ENCODE measurements at places on chromosomes 3 and 15.
A peak's percentile ranks its signal among the peaks of the same experiment; 100 is the strongest.

GRCh38 chr3:194714564-194714963 lies 28.9 kb downstream of the FAM43A start:
- DNase-seq, result no peak

DNA sequence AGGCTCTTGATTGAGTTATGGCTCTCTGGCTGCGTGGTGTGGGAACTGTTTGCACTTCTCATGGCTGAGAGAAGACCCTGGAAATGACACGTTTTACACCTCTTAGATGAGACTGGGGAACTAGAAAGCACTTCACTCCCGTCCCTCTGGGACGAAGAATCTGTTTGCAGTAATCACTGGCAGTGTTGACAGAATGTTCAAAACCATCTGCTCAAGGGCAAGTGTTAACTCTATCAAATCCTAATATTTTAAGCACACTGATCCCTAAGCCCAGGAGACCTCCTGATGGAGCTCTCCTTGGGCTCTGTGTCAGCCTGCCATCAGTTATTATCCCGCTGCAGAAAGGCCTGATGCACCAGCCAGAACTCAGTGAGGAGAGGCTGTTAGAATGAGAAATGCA lies 323.8 kb upstream of the DNAJC19 start:
- no peak for DNase-seq

DNA sequence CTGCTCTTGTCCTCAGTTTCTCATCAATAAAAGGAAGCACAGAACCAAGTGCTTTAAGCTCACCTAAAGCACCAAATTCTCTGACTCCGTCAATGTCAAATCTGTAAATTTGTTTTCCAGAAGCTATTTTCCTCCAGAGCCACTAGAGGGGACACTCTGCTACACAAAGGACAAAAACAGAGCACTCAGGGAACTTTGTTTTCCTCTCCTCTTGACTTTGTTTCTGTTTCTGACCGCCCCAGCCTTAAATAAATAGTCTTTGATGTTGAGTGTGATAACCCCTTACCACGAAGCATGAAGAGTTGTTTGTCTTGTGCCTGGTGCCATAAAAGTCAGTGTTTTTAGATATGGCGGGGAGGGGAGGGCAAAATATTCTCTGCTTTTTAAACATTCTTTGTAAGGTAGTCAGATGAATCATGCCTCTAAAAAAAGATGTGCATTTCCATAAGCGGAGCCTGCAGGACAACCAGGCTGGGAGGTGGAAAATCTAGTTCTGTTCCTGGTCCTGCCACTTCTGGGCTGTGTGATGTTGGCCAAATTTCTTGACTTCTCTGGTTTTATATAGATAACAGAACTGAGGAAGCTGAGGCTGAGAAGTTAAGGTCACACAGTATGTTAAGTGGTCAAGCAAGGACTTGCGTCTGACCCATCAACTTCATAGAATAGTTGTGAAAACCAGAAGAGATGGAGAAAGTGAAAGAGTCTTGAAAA lies 7.3 kb upstream of the ZBTB38 start:
- DNase-seq, result peak; percentile 70

GRCh38 chr3:129575233-129575996 lies 31.1 kb downstream of the PLXND1 start:
- DNase-seq, result no peak

GRCh38 chr3:18282507-18282906 lies 142.6 kb downstream of the SATB1 start:
- no peak for DNase-seq

DNA sequence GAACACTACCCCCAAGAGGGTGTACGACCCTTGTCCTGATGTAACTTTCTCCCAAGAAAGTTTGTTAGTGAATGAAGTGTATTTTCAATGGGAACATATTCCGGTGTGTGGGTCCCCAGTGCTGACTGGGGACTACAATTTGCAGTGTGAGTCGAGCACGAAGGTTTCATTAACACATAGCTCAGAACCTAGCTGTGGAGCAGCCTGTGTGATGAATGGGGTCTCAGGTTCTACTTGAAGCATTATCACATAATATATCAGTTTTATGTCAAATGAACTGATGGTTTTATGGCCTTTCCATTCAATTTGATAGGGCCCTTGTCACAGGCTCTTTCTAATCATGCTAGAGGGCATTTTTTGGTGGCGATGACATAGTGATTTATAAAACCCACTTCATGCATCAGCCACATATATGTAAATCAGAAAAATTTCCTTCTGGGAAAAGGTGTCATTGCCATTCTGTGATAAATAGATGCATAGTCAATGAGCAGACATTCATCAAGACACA lies 44.1 kb downstream of the RETNLB start:
- no peak for DNase-seq

GRCh38 chr3:108150200-108150599 lies 59.4 kb upstream of the CD47 start:
- DNase-seq, result no peak

DNA sequence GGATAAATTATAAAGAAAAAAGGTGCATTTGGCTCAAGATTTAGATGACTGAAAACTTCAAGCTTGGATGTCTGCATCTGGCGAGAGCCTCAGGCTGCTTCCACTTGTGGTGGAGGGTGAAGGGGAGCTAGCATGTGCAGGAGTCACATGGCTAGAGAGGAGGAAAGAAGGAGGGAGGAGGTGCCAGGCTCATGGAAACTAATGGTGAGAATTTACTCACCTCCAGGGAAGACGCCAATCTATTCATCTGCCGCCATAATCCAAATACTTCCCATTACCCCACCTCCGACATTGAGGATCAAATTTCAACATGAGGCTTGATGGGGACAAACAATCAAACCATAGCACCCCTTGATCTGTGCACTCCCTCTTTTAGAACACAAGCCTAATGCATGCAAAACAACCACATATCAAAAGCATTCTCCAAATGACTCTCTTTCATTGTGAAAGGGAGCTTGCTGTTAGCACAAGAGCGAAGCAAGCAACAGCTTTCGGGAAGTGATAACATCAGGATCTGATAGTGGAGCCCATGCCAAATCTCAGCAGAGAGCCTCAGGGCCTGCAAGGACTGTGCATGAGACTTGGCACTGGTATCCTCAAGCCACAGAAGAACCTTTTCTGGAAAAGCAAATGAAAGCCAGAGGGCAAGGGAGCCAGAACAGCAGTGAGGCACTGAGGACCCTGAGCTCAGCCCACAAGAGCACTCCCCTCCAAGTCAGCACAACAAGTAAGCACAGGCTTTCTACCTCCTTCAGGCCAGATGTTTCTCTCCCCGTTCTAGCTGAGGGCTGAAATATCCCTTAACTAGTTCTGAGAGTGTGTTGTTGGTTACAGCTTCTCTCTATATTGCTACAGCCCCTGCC lies 50.2 kb upstream of the THBS1 start:
- peak; percentile 44 for DNase-seq

DNA sequence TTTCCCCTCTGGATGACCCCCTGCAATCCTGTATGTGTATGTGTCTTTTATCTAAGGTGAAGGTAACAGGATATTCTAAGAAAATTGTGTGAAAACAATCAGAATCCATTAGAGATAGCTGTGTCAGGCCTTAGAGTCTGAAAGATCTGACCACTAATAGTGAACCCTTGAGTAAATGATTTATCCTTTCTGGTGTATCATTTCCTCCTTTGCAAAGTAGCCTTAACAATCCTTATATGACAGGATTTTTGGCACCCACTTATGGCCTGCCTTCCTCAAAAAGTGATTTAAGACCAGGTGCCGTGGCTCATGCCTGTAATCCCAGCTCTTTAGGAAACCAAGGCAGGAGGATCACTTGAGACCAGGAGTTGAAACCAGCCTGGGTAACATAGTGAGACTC lies 110.2 kb downstream of the RBPMS2 start:
- DNase-seq, result no peak

GRCh38 chr15:27127815-27128570 lies 157.0 kb downstream of the GABRG3 start:
- no peak for DNase-seq

DNA sequence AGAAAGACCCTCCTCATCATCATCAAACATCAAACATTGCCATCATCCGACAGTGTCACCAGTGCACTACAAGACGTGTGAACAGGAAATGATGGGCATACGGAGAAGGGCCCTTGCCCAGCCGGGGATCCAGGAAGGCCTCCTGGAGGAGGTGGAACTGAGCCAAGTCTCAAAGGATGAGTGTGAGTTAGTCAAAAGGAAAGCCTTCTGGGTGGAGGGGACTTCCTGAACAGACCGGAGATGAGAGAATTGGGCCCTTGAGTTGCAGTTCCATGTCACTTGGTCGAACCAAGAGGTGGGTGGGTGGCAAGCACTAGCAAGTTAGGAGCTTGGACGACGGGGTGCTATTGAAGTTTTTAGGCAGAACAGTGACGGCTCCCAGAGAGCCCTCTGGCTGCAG lies 8.5 kb downstream of the SEMA4B start:
- no peak for DNase-seq

- DNase-seq, result no peak
Observed at GRCh38 chr3:128488991-128489673, 3.9 kb downstream of the GATA2 start.

GRCh38 chr3:158809642-158810041 lies 7.8 kb downstream of the MFSD1 start:
- no peak for DNase-seq

GRCh38 chr3:89699229-89699628 lies 591.8 kb downstream of the EPHA3 start:
- no peak for DNase-seq

DNA sequence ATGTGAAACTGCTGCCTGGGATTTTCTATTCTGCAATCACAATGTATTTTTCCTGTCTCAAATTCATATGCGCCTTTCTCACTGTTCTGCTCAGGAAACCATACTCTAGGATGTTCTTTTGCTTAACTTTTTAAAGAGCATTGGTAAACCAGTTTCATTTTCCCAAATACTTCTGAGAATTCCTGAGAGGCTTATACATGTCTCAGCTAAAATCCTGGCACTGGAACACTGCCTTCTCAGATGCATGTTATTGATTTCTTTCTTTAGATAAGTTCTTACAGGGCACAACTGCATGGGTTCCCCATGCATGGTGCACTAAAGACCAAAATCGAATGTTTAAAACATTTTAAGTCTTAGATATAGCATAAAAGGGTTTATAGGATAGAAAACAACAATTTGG lies 178.3 kb upstream of the PLSCR5 start:
- DNase-seq, result no peak

GRCh38 chr3:133124511-133124910 lies 86.3 kb downstream of the TMEM108 start:
- DNase-seq, result no peak

GRCh38 chr3:27623085-27623753 lies 98.9 kb downstream of the EOMES start:
- DNase-seq, result no peak

- no peak for DNase-seq
Observed at GRCh38 chr3:18724456-18724855, 299.3 kb upstream of the SATB1 start.

DNA sequence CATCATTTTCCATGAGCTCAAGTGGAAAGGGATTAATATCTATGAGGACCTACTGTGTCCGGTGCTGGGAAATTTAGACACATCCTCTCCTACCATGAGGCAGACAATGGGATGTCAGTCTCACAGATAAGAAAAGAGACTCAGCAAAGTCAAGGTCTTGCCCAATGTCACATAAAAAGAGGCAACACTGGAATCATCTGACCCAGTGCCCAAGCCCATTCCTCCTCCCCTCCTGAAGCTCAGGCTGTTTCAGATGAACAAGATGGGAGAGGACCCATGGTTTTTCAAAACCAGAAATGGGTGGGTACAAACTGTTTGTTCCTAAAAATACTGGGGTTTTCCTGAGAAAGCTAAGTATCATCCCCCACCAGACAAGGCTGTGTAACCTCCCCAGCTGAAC lies 22.2 kb downstream of the POC1A start:
- DNase-seq, result no peak

- no peak for DNase-seq
Observed at GRCh38 chr3:45181496-45181895, 35.3 kb upstream of the CDCP1 start.

DNA sequence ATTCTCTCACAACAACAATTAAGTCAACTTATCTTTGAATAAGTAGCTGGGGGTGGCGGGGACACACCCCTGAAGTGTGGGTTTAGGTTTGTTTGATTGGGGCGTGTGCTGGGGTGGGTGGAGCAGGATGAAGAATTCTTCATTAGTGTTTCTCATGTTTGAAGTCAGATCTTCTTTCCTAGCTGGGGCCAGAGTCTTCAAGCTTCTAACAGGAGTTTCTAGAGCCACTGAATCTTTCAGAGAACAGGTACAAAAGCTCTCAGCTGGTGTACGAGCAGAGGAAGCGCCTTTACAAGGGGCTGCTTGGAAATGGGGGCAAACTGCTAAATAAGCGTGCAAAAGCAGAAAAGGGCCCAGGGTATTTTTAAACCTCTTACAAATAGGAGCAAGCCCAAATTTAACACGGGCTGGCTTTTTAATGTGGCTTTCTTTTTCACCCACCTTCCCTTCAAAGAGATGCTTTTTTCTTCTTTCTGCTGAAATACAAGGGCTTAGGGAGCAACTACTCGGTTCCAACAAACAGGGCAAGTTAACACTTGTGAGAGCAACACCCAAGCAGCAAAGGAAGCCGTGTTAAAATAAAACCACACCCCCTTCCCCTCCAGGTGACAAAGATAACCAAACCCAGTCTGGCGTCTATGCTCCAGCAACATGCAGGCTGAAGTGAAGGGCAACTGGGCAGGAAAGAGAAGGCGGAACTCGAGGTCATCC lies 86.9 kb upstream of the RASGRP1 start:
- DNase-seq, result no peak

GRCh38 chr15:65837301-65838294 lies 31.7 kb upstream of the RAB11A start:
- DNase-seq, result no peak

DNA sequence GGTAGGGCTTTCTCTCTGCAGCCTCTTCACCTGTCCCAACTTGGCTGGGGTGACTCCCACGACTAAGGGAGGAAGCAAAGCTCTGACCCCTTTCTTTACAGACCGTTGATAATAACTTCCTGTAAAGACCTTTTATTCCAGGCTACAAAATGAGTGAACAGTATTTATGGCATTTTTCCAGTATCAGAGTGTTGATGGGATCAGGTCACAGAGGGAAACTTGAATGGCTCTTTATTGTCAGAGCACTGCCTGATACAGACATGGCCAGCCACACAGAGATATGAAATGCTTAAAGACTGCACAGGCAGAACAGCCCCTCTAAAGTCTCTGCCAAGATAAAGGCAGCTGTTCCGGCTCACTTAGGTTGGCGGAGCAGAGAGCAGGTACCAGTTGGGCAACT lies 1033.9 kb upstream of the NR2F2 start:
- DNase-seq, result no peak

DNA sequence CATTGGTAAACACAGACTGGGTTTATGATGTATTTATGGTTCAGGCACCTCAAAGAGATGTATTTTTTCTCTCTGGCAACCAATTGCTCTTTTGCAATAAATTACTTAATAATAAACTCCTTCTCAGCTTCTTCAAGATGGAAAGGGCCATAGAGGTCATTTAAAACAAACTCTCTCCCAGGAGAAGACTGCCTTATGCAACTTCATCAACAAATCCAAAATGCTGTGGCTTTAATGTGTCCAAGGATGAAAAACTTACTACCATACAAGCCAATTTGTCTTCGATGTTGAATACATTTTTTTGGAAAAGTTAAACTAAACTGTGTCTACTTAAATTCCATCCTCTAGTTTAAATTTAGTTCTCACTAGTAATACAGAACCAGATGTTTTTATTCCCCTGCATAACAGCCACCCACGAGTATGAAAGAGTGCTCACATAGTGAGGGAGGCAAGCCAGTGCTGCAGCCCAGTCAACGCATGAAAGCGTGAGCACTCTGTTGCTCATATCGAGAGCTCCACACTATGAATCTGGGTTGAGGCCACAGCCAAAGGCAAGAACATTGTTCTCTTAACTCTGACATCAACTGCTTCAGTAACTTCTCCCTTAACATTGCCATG lies 761.3 kb upstream of the GRM7 start:
- DNase-seq, result no peak

GRCh38 chr3:186544281-186544680 lies at the start of gene CRYGS:
Gene CRYGS (minus strand): TSS chr3:186544380. CDS start chr3:186544326, 54 bp downstream.
- DNase-seq, result no peak

GRCh38 chr15:53811530-53811929 lies 52.1 kb upstream of the WDR72 start:
- DNase-seq, result no peak

All from GM04504 (cell line).